ENCODE measurements at places on chromosomes 13 and 19.

DNA sequence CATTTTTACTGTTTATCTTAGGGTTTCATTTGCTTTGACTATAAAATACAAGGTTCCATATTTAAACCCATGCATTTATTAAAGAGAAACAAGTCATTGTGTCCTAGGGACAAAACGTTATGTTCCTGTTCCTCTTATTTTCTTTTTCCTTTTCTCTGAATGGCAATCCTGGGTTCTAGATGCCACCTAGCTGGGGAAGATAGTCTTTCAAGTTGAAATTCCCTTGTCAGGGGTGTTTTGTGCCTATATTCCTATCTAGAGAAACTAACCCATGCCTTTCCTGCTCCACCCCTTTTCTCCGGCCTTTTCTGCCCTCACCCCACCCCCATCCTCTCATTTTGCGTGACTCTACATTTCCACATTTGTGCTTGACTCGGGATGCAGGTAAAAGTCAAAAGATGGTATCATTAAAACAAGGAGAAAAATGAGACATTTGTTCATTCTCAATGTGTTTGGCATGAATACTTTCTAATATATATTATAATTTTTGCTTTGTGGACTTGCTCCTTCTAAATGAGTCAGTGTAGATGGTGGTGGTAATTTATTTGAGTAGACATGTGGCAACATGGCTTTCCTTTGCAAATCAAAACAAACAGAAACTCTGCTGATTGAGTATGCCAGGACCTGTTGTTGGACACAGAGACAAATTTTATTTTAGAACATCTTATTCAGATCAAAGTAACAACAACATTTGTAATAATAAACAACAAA, 26.8 kb upstream of the STARD13 start:
- DNase-seq: peak; percentile 86

DNA sequence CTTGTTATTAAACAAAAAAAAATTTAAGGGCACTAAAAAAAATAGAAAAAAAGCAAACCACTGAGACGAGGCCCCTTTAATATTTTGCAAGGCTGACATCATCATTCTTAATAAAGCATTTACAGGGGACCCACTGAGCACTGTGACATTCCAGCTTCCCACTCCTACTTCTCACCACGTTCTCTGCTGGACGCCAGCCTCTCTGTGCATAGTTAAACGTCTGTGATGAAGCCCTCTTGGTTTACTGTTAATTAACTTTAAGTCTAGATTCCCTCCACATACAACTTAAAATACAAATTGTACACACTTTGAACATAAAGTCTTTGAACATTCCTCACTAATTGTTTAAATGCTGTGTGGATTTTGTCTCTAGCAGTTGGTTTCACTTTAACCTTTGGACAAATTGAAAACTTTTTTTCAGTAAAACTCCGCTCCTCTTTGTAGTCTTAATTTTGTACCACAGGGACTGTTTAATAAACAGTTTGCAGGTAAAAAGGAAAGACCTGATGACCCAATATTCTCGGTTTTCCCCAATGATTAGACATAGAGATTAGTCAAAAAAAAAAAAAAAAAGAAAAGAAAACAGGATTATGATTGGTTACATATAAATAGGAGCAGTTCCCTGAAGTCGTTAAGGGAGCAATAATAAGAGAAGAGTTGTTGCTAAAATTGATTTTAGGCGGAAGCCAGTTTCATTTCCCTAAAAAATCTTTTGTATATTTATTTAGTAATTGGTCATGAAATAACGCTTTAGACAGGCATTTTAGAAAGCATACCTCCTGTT, 219.8 kb downstream of the MZT1 start:
- no peak for DNase-seq

GRCh38 chr13:35984776-35985453, 146.3 kb downstream of the DCLK1 start:
- DNase-seq: no peak

DNA sequence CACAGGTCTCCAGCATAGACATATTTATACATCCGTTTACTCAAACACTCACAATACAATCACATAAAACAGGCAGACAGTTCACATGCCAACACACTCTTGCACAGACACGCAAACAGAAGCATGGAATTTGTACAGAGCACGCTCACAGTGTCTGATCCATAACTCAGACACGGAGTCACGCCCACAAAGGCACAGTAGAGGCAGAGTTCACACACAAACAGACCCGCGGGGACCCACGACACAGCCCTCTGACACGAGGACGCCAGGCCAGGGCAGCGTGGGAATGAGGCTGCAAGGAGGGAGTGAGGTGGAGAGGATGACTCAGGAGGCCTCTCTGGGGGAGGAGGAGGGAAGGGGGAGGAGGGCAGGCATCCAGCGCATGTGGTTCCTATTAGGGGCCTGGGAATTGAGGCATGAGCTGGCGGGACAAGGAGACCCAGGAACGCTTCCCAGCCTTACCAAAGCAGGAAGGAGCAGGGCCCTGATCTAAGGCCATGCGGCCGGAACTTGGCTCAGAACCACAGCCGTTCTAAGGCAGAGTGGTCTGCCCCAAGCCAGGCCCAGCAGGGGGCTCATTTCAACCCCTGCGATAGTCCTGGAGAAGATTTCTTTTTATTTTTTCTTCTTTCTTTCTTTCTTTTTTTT, 9.1 kb upstream of the OLFM2 start:
- peak; percentile 60 for DNase-seq

GRCh38 chr13:74305876-74306275, 171.7 kb upstream of the KLF12 start:
- no peak for DNase-seq

DNA sequence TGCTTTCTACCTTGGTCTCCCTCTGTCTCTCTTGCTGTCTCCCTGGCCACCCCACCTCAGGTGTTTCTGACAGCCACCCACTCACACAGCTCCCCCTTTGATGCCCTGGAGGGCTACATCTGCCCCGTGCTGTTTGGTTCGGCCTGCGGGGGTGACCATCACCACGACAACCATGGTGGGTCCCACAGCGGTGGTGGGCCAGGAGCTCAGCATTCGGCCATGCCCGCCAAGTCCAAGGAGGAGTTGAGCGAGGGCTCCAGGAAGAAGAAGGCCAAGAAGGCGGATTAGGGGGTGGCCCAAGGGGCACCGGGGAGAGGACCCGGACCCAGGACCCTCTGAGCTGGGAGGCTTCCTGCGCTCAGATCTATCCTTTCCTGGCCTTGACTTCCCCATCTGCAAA, 27.1 kb downstream of the TMEM38A start:
- no peak for DNase-seq

- no peak for DNase-seq
Measured at GRCh38 chr13:37929308-37929707, 59.7 kb upstream of the TRPC4 start.

DNA sequence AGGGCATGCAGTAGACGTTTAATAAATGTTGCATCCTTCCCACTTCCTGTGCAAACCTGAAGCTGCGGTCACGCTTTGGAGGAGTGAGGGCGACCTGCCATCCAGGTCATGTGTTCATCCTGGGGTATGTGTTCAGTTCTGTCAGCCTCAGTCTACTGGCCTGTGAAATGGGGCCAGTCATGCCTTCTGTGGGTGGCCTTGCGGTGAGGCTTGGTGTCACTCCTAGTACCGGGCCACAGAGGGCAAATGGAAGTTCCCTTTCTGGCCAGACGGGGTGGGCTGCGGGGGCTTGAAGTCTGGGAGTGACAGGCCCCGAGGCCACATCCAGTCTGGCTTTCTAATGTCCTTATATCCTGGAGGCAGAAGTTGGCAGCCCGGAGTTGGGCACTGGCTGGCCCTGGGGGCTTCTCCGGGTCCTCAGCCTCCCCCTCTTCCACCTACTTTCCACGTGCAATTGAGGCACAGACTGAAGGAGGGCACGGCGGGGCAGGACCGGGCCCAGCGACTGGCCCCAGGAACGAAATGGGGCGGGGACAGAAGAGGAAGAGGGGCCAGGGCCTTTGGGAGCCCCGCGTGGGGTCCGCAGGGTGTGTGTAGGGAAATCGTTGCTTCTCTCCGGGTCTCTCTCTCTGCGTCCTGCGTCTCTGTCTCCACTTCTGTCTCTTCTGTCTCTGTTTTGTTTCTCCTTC, 11.1 kb downstream of the PDE4A start:
- no peak for DNase-seq

- DNase-seq: no peak
Measured at GRCh38 chr19:15402411-15403150, 16.2 kb downstream of the AKAP8L start.

- DNase-seq: no peak
Measured at GRCh38 chr19:11814700-11815035, 595 bp downstream of the ZNF440 start.

GRCh38 chr19:35987571-35987896, 7.5 kb upstream of the SDHAF1 start:
- no peak for DNase-seq

GRCh38 chr13:68940049-68940448, 1167.6 kb upstream of the ATXN8OS start:
- DNase-seq: no peak

GRCh38 chr19:3441986-3442329, 38.4 kb downstream of the SMIM24 start:
- no peak for DNase-seq

- DNase-seq: peak; percentile 80
Measured at GRCh38 chr13:75319254-75319653, 162.7 kb downstream of the TBC1D4 start.

GRCh38 chr13:98098516-98098915, 44.4 kb upstream of the FARP1 start:
- DNase-seq: no peak

DNA sequence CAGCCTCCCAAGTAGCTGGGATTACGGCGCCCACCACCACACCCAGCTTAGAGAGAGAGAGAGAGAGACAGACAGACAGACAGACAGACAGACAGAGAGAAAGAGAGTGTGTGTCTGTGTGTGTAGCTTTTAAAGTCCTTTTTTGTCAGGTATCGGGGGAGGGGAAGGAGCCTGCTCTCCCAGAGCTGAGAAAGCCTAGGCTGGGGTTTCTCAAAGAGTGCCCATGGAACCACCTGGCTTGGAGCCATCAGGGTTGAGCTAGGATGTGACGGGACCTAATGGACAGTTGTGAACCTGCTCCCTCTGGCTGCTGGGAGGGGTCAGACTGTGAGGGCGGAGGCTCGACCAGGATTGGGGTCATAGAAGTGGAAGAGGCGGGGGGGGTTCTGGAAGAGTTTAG, 16.6 kb downstream of the RFX1 start:
- no peak for DNase-seq

DNA sequence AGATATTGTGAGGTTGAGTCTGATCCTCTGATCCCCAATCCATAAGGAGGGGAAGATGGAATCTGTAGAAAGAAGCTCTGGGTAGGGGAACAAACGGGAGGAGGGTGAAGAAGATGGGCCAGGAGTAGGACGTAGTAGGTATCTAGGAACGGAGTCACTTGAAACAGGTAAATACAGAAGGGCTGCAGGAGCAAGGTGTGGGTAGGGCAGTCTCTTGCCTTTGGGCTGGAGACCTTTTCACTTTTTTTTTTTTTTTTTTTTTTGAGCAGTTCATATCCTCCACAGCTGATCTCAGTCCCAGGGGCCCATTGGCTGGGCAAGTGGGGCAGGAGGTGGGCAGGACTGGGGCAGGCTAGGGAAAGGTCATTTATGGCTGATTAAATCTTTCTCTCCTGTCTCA, 1.5 kb downstream of the BCKDHA start:
- no peak for DNase-seq

- no peak for DNase-seq
Measured at GRCh38 chr13:79034341-79034740, 371.7 kb downstream of the RBM26 start.

Measured in pons (tissue), 1 donor.